ENCODE measurements at places on chromosomes 6 and 20.
A peak's percentile ranks its signal among the peaks of the same experiment; 100 is the strongest.

GRCh38 chr20:26134606-26135005 is 438.0 kb upstream of the ZNF337 start:
- DNase-seq = no peak

GRCh38 chr6:23499549-23499948 is 626.5 kb upstream of the NRSN1 start:
- no peak for DNase-seq

GRCh38 chr20:328027-328974 is 2.9 kb downstream of the SOX12 start:
- no peak for DNase-seq

GRCh38 chr6:151136141-151136755 is 103.5 kb upstream of the AKAP12 start:
- no peak for DNase-seq

DNA sequence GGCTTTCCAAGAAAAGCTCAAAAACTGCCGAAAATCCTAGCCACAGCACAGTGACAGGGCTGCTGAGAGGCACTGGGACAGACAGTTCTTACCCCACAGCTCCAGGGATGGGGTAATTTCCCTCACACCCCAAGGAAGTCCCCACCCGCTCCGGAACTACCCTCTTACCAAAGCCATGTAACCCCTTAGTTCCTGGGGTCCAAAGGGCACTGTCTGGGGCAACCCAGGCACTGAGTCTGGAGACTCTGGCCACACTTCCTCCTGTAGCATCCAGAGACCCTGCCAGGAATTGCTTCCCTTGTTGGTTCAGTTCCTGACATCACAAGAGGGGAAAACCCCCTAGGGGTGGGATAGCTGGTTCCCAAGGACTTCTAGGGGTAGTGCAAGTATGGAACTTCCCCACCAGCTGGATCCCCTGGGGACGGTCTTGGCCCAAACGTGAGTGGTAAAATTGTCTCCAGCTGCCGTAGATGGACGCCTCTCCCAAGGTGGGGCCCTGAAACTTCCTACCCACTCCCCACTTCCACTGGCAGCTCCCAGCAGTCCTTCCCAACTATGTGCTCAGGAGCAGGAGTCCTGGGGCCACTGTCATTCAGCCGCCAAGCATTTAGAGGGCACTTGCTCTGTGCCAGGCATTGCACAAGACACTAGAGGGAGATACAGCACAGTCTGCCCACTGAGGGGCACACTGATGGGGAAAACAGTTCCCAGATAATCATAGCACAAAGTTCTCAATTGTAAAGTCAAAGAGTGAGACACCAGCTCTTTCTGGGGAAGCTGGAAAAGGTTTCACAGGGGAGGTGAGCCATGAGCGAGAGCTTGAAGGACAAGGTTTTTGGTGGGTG is 17.2 kb upstream of the HCK start:
- peak; percentile 58 for DNase-seq

- DNase-seq = no peak
These were observed 38.9 kb upstream of the NKX2-4 start for GRCh38 chr20:21436205-21436604.

GRCh38 chr20:21435576-21435975 is 38.2 kb upstream of the NKX2-4 start:
- no peak for DNase-seq

DNA sequence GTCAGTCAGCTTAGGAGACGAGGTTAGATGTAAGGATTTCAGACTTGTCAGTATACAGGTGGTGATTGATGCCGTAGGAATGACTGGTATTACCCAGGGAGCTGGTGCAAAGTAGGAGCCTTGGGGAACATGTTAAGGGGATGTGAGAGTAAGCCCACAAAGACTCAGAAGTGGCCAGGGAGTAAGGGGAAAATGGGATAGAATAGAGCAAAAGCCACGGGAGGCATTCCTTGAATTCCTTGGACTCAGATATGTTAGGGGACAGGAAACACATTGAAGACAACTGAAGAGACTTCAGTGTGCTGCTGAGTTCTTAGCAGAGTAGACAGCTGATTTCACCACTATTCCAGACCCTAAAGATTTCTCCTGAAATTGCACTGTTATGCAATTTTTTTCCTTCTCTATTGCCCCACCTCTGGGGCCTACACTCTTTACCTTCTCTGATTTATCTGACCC is 1.2 kb upstream of the ACAT2 start:
- DNase-seq = no peak

DNA sequence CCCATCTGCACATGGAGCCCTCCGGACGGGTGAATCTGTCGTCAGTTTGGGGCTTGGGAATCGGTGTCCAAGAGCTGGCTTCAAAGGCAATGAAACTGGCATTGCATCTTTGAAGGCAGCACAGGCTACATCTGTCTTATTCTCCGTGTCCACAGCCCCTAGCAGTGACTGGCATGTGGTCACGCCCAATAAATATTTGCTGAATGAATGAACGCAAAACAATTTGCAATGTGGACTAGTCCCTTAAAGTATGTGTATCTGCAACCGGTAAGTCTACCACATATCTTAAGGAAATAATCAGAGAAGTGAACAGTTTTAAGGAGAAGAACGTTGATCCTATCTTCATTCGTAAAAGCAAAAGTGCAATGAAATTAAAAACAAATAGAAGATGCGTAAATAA is 8.0 kb upstream of the PMEPA1 start:
- DNase-seq = no peak

DNA sequence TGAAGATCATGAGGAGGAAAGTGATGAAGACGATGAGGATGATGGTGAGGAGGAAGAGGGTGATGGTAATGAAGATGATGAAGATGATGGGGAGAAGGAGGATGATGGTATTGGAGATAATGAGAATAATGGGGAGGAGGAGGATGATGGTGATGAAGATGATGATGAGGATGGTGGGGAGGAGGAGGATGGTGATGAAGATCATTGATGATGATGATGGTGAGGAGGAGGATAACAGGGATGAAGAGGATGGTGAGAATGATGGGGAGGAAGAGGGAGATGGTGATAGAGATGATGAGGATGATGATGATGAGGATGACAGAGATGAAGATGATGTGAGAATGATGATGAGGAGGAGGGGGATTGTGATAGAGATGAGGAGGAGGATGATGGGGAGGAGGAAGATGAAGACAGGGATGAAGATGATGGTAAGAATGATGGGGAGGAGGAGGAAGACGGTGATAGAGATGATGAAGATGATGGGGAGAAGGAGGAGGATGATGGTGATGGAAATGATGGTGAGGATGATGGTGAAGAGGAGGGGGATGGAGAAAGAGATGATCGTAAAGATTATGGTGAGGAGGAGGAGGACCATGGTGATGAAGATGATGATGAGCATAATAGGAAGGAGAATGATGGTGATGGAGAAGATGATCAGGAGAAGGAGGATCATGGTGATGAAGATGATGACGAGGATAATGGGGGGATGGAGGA is 273.7 kb downstream of the SMOC2 start:
- DNase-seq = no peak

All from left lung (tissue), 14 donors.